Fibroblast of the aortic adventitia (primary cell): ENCODE measurements at places on chromosomes 6 and 20. TPM values are rescaled to one million over a fixed set of nuclear protein-coding genes. Genes with fewer than 3 reads are reported as not detected.

- DNase-seq: no peak
Observed at GRCh38 chr20:47969426-47969825, 184.1 kb upstream of the SULF2 start.

DNA sequence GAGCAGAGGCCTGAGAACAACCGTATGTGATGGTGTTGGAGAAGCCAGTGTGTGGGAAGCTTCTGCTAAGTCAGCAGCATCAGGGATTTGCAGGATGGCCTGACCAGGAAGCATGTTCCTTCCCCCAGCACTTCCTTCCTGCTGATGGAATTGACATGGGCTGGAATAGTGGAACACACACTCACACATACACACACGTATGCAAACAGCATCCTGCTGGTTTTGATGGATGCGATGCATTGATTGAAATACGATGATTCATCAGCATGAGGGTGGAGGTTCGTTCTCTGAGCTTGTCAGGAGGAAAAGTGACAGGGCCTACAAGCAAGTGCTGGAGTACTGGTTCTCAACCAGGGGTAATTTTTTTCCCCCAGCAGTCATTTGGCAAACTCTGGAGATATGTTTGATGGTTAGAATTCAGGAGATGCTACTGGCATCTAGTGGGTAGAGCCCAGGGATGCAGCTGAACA, 229.1 kb downstream of the NFATC2 start:
- peak; percentile 12 for DNase-seq

DNA sequence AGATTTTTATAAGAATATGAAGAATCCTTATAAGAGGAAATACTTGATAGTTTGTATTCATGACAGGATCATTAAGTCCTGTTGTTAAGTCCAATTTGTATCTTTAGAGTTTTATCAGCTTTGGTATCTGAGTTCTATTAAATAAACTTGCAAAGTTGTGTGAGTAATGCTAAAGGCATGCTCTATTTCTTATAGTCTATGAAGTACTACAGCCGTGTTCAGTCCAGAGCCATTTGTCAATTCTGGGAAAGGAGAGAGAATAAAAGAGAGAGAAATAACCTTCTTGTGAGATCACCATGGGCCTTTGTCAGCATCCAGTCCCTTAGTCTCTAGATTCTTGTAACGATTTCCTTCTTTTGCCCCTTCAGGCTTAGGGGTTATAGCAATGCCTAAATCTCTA, 181.2 kb upstream of the POU3F2 start:
- DNase-seq: no peak

DNA sequence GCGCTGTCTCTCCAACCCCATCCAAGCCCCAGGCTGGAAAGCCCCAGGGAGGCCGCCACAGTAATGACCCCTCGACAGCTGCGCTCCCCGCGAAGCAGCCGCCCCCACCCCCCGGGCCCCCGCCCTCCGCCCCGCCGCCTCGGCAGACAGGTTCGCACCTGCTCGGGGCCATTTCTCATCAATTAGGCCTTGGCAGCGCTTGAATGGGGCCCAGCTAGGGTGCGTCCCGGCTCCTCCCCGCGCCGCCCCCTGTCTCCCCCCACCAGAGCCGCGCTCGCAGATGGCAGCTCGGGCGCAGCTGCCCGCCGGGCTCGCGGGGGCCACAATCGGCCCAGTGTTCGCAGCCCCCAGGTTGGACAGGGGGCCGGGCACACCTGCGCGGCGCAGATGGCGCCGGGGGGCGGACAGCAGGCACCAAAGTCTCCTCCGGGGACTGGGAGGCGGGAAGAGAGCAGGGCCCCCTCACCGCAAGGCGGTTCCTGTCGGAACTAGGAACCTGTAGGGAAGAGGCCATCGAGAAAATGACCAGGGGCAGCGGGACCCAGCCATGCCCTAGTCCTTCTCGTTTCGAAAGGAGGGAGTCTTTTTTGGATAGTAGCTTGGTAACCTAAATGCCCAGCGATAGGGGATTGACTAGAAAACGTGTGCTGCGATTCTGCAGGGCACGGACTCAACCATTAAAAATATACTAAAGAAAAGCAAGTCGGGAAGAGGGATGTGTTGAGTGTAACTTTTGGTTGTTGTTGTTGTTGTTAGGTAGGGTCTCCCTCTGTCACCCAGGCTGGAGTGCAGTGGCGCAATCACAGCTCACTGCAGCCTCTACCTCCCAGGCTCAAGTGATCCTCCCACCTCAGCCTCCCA, 83.2 kb upstream of the EYA2 start:
- DNase-seq: no peak

- no peak for DNase-seq
Observed at GRCh38 chr6:30102414-30102969, 10.4 kb downstream of the TRIM31 start.

DNA sequence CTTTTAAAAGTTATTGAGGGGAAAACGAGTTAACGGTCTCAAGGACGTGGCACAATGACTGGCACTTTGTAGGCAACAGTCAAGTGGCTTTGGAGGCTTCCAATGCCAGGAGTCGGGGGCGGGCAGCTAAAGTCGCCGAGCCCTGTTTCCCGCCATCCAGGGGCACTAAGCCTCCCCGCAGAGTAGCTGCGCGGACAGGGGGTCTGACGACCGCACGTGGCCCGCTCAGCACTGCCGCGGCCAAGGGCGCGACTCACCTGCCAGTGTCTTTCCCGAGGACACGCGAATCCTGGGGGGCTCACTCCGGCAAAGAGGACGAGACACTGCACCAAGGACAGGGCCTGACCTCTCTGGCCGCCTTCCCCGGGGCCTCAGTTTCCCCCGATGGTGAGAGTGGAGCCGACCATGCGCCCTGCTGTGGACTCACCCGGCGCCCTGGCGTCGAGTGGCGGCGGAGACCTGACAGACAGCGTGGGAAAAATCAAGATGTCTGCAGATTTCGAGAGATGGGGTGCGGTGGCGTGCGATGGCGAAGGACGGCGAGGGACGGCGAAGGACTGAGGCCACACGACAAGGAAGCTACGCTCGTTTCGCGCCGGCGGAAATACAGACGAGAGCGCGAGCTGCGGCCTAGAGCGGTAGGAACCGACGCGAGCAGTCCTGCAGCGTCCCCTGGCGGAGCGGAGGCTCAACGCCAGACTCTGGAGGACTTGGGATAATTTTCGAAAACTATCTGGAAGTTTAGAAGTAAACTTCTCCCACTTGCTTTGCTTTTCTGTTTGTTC, at the start of gene SNHG17:
TSS of gene SNHG17 (minus strand) at position 559 of the 785 bp plus-strand sequence.
- peak; percentile 96 for DNase-seq

GRCh38 chr20:49631061-49631716, 63.3 kb upstream of the PTGIS start:
- DNase-seq: peak; percentile 15

The RAET1E gene
- 0.63 TPM in 1 of 2 replicates, not detected in the other for total RNA-seq

The NTSR1 gene
- total RNA-seq: 8.0 TPM in 1 of 2 replicates, not detected in the other
